ENCODE measurements at places on chromosomes 16 and 17. TPM values are rescaled to one million over a fixed set of nuclear protein-coding genes. Genes with fewer than 3 reads are reported as not detected.
A peak's percentile ranks its signal among the peaks of the same experiment; 100 is the strongest.

The BMERB1 gene
- total RNA-seq: 5.3 TPM

The CACNA1H gene
- 8.2 TPM for total RNA-seq

GRCh38 chr16:72645538-72645937 lies 402.4 kb downstream of the ZFHX3 start:
- H3K4me1 ChIP-seq: no peaks in the 10 kb centered on the region
- no peaks in the 10 kb centered on the region for H3K27me3 ChIP-seq
- H3K36me3 ChIP-seq: no peaks in the 10 kb centered on the region
- H3K4me3 ChIP-seq: no peak overlapping the region
- H3K27ac ChIP-seq: no peak overlapping the region

- H3K4me1 ChIP-seq: peaks cover 71% of the 10 kb centered on the region
- peak overlapping the region; percentile 97 for H3K4me3 ChIP-seq
- peak overlapping the region; percentile 90 for H3K27ac ChIP-seq
- no peaks in the 10 kb centered on the region for H3K27me3 ChIP-seq
- DNase-seq: no peak
Measured at GRCh38 chr16:31874366-31875111, 932 bp downstream of the ZNF267 start.

GRCh38 chr16:68022728-68023537 lies at the start of the genes DDX28 and DUS2:
TSS of gene DDX28 (minus strand) at chr16:68023232. CDS start at chr16:68023202, 30 bp downstream.
TSS of gene DUS2 (plus strand) at chr16:68023284. CDS start at chr16:68038024, 14,740 bp downstream.
- peak; percentile 89 for DNase-seq
- H3K4me3 ChIP-seq: peak within 1 kb of the TSS; percentile 97
- peaks cover 30% of the 10 kb centered on the region for H3K4me1 ChIP-seq
- H3K27me3 ChIP-seq: no peaks in the 10 kb centered on the region
- H3K27ac ChIP-seq: peak within 1 kb of the TSS; percentile 64

DNA sequence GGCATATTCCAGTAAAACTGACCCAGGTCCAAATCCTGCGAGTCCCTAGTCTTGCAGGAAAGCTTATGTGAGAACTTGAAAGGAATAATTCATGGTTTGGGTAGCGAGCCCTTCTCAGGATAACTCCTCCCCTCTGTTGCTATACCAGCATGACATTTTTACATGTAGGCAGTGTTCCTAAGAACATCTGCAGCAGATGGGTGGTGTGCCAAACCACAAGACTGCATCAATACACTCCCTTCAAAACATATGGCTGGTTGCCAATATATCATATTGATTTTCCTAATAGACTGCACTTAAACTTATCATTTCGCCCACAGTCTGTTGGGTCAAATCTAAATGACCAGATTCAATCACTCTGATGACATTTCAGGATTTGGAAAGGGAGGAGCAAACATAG lies 19.9 kb downstream of the PSME3IP1 start:
- H3K36me3 ChIP-seq: peaks cover 2% of the 10 kb centered on the region
- H3K27ac ChIP-seq: no peak overlapping the region
- DNase-seq: no peak
- H3K4me3 ChIP-seq: no peak overlapping the region
- H3K27me3 ChIP-seq: no peaks in the 10 kb centered on the region
- peaks cover under 1% of the 10 kb centered on the region for H3K4me1 ChIP-seq

DNA sequence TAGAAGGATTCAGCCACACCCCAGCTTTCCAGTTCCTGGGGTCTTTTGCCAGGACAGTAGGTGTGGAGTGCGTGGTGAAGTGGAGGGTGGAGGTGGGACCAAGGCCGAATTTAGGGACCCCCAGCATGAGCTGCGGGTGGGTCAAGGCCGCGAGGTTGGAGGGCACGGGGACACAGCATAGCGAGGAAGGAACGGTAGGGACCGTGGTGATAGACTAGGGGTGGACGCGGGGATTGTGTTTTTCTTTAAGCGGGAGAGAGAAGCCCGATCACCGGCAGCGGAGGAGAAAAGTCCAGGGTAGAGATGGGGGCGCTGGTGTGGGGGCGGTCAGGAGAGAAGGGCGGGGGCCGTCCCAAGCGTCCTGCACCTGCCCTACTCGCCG lies 261 bp upstream of the B4GALNT2 start:
- H3K27me3 ChIP-seq: peaks cover 9% of the 10 kb centered on the region
- no peak overlapping the region for H3K27ac ChIP-seq
- H3K36me3 ChIP-seq: no peaks in the 10 kb centered on the region
- H3K4me1 ChIP-seq: peaks cover 12% of the 10 kb centered on the region

- no peak overlapping the region for H3K27ac ChIP-seq
- no peaks in the 10 kb centered on the region for H3K36me3 ChIP-seq
- no peak for DNase-seq
Measured at GRCh38 chr16:2822496-2822895, 5.5 kb downstream of the PRSS21 start.

- DNase-seq: no peak
- peak overlapping the region; percentile 84 for H3K27ac ChIP-seq
- no peaks in the 10 kb centered on the region for H3K27me3 ChIP-seq
- no peaks in the 10 kb centered on the region for H3K36me3 ChIP-seq
- peak overlapping the region; percentile 95 for H3K4me3 ChIP-seq
- peaks cover 26% of the 10 kb centered on the region for H3K4me1 ChIP-seq
Measured at GRCh38 chr16:72092832-72093447, 480 bp downstream of the TXNL4B start.

DNA sequence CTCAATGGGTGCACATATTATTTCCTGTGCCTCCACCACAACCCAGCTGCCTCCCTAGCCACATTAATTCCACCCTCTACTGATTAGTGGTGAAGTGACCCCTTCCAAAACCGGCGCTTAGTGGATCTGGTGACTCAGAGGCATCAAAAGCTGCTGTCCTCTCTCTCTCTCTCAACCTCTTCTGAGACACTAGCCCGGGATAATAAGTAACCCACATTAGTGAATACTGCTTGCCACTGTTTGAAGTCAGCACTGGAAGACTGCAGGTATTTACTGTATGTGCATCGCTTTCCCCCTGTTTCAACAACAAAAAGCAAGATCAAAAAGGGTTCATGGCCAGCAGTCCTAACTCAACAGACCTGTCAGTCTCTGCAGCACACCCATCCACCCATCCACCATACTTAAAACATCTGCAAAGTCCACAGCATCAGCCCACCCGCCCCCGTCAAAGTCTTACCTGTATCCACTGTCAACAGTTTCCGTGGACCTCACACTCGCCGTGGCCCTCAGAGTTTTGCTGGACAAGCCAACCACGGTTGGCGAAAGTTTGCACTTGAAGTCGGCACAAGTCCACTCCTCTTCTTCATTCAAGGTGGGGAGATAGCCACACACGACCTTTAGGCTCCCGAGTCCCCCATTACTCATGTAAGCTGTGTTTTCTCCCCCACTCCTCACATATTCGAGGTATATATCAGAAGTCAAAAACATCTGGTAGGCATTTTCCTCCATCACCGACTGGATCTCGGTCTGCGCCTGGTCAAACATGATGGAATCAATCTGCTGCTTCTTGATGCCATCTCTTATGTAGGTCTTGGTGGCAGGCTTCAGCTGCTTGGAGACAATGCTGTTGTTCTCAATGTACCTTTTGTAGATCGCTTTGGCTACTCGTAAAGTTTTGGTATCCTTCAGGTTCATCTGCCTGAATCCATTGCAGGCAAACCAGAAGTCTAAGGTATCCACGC lies 3.8 kb downstream of the AXIN2 start:
- peak; percentile 42 for DNase-seq
- H3K27me3 ChIP-seq: peaks cover 17% of the 10 kb centered on the region
- peak overlapping the region; percentile 60 for H3K4me3 ChIP-seq

- no peaks in the 10 kb centered on the region for H3K4me1 ChIP-seq
- no peaks in the 10 kb centered on the region for H3K36me3 ChIP-seq
- no peak overlapping the region for H3K27ac ChIP-seq
- H3K27me3 ChIP-seq: no peaks in the 10 kb centered on the region
- no peak for DNase-seq
Measured at GRCh38 chr16:83996481-83997252, 28.6 kb downstream of the NECAB2 start.

GRCh38 chr17:40914075-40914855 lies 23.2 kb downstream of the KRT23 start:
- no peak overlapping the region for H3K4me3 ChIP-seq
- H3K36me3 ChIP-seq: no peaks in the 10 kb centered on the region
- no peak for DNase-seq
- no peak overlapping the region for H3K27ac ChIP-seq
- H3K27me3 ChIP-seq: peaks cover under 1% of the 10 kb centered on the region

All from T-cell (primary cell).